ENCODE measurements at places on chromosomes 3 and 15.

GRCh38 chr3:121562148-121562547 is 5.6 kb upstream of the ARGFX start:
- DNase-seq: no peak

- no peak for DNase-seq
These were observed 557.0 kb upstream of the SGO1 start for GRCh38 chr3:20742903-20743552.

DNA sequence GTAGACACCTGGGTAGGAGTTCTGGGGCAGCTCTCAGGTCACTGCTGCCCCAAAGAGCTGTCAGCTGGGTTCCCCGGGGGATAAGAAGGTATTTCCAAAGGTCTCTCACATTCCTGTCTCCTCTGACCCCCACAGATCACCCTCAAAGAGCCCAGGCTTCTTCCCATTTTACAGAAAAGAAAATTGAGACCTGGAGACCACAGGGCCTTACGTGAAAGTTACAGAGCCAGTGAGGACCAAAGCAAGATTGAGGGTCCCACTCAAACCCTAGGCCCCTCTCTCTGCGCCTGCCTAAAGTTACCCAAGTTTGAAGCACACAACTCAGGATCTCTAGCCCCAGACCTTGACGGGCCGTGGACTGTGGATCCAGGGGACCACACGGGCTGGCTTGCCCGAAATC is 3.9 kb upstream of the ATP2B2 start:
- DNase-seq: no peak

DNA sequence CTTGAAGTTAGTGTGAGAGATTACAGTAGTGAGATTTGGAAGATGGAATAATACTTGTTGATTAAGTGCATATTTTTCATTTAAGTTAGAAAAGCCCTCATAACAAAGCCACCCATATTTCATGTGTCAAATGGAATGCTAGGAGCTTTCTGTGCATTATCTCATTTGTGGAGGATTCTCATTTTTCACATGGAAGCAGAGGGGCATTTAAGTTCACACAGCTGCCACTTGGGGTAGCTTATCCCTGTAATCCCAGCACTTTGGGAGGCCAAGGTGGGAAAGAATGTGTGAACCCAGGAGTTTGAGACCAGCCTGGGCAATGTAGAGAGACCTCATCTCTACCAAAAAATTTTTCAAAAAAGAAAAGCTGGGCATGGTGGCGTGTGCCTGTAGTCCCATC is 55.2 kb downstream of the RAB7A start:
- no peak for DNase-seq

DNA sequence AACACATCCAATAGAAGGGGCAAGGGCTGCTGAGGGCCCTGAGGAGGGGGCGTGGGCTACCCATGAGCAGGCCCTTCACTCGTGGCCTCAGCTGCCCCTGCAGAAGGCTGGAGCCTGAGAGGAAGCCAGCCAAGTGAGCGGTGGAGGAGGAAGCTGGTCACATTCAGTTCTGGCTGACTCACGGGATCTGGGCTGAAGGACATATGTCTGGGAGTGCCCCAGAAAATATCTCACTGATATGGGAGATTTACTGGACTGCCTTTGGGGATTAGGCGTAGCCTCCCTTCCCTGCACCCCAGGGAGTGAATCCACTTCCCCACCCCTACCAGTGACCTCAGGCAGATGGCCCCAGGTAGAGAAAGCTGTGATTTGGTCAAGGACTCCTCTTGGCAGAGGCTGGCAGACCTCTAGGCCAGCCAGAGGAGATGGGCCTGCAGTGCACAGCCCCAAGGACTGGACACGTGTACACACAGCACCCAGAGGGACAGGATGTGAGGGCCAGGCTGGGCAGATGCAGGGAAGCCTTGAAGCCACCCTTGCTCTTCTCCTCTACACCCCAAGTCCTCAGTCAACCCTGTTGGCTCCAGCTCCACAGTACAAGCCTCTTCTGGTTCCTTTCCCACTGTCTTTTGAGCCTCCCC is 14.2 kb upstream of the ANKDD1A start:
- DNase-seq: no peak

DNA sequence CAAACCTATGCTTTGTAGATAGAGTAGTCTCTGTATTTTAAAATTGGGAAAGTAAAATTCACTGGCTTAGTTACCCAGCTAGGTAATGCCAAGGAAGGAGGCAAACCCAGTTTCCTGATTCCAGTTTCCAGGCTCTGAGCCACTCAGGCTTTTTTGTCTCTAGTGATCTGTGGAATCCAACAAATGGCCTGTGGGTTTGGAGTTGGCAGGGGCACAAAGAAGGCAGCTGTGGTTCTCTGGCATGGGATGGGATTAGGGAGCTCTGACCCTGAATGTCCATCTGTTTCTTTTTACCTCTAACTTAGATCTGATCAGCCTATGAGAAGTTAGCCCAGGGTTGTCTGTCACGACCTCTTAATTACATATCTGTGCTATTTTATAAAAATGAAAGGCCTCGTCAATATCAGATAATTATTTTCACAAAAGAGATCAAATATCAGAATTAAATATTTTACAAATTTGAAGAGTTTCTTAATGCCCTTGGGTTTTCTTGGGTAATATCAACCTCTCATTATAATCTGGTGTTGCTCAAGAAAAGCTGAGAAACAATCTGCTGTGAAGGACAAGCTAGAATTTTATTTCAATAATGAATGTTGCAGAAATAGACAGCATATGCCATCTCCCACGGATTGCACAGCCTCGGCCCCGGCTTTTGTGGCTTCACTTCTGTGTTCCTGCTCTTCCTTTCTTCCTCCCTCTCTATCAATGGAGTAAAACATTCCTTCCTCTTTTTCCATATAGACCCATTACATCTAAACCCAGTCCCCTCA is 63.7 kb upstream of the DAZL start:
- no peak for DNase-seq
